ENCODE measurements at places on chromosomes 2 and 18.
A peak's percentile ranks its signal among the peaks of the same experiment; 100 is the strongest.

DNA sequence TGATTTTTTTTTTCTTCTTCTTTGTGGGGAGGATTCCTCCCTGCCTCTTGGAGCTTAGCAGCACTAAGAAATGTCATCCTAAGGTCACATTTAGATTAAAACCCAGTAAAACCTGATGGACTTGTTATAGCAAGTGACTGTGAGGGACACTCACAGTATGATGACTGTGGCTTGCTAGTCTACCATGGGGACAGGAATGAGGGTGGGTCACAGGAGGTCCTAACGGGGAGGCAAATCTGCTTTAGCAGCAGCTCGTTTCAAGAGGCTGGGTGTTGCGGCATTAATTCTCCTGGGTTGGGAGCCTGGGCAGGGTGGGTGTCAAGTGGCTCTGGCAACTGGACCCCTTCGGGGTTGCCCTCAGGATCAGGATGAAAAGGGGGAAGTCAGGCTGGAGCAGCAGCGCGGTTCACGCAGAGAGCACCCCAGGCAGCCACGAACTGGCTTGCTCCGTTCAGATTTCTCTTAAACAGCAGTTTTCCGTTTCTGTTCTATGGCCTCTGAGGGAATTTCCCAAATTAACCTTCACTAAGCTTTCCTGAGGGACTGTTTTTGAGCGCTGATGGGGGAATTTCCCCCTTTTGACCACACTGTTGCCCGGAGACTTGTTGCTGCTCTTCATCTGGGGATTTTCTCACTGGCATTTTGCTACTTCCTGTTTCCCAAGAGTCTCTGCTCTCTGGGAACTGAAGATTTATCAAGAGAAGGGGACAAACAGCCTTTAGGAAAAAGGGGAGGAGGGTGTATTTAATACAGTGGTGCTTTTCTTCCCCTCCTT lies 59.8 kb upstream of the PELI1 start:
- peak overlapping the region; percentile 91 for H3K27ac ChIP-seq
- no peaks in the 10 kb centered on the region for H3K27me3 ChIP-seq
- DNase-seq, result peak; percentile 48
- peak overlapping the region; percentile 67 for H3K4me3 ChIP-seq

DNA sequence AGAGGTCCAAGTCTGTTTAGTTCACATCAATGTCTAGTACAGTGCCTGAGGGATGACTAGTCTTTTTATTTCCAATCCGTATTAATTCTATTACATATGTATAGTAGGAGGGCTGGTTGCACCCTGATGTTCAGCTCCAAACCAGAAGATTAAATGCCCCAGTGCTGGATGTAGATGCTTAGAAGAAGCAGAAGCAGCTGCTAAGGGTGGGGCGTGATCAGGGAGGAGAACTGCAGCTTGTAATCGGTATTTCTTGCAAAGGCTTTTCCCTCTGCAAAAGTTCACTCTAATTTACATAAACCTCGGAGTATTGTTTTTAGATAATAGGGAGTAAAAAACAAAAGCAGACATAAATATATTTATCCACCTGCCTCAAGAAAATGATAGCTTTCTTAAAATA lies 145.3 kb upstream of the ITGA4 start:
- no peaks in the 10 kb centered on the region for H3K27me3 ChIP-seq
- peak; percentile 13 for DNase-seq
- peaks cover 56% of the 10 kb centered on the region for H3K4me1 ChIP-seq
- peaks cover 12% of the 10 kb centered on the region for H3K36me3 ChIP-seq

DNA sequence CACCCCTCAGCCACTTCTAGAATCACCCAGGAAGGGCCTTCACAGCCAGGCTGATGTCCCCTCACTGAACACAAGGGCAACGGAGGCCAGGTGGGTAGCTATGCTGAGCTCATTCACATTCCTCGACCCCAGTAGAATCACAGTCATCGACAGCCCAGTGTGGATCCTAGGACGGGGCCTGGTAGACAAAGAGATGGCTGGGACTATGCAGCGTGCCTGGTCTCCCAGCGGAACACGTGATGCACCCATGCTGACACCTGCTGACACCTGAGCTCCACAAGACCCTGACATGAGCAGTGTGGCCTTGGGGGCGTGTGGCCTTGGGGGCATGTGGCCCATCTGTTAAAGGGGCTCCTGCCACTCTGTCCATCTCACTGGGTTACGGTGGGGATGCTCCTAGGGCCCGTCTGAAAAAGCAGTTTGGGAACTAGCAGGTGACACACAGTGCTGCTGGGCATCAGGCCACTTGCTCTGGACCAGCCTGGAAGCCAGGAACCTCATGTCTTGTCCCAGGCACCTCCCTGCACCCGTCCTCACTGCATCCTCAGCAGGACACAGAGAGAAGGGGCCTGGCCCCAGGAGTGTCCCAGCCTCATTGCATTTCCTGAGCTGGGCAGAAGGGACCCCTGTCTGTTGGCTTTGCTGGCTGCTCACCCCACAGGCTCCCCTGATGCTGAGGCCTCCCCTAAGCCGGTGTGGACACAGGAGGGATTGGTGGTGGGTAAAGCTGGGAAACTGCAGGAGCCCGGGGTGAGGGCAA lies 9.7 kb downstream of the ECEL1 start:
- H3K27ac ChIP-seq, result no peak overlapping the region
- H3K27me3 ChIP-seq, result peaks cover 15% of the 10 kb centered on the region

GRCh38 chr2:7887441-7887840 lies 794.4 kb upstream of the ID2 start:
- no peak for DNase-seq
- no peaks in the 10 kb centered on the region for H3K36me3 ChIP-seq
- H3K27me3 ChIP-seq, result no peaks in the 10 kb centered on the region
- H3K4me3 ChIP-seq, result no peak overlapping the region
- no peaks in the 10 kb centered on the region for H3K4me1 ChIP-seq

DNA sequence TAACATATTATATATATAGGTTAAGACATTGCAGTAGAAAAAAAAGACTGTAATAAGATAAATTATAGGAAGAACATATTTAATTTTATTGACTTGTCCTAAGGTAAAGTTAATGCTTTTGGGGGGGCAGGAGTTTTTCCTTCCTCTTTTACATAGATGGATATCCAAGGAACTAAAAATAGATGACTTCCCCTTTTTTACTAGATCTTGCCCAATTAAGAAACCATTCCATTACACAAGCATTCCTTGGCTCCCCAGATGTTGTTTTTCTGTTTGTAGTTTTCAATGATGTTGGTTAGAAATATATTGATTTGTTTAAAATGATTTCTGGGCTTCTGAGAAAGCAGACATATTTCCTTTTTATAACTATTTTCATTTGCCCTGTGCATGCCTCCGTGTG lies 22.4 kb upstream of the PMAIP1 start:
- no peaks in the 10 kb centered on the region for H3K36me3 ChIP-seq
- H3K4me1 ChIP-seq, result peaks cover 24% of the 10 kb centered on the region
- peaks cover 14% of the 10 kb centered on the region for H3K27me3 ChIP-seq

All from activated naive CD8-positive, alpha-beta T cell treated with anti-CD3 and anti-CD28 coated beads for 36 hours (primary cell).